ENCODE measurements at places on chromosomes 12 and 14. TPM values are rescaled to one million over a fixed set of nuclear protein-coding genes. Genes with fewer than 3 reads are reported as not detected.

GRCh38 chr12:42261708-42262107 lies 23.7 kb upstream of the YAF2 start:
- DNase-seq = no peak

GRCh38 chr12:117685110-117685926 lies 283.5 kb downstream of the KSR2 start:
- DNase-seq = peak; percentile 96

- no peak for DNase-seq
These were observed 13.4 kb downstream of the ASB8 start for GRCh38 chr12:48143898-48144297.

GRCh38 chr12:4012977-4013968 lies 140.1 kb upstream of the PARP11 start:
- DNase-seq = no peak

DNA sequence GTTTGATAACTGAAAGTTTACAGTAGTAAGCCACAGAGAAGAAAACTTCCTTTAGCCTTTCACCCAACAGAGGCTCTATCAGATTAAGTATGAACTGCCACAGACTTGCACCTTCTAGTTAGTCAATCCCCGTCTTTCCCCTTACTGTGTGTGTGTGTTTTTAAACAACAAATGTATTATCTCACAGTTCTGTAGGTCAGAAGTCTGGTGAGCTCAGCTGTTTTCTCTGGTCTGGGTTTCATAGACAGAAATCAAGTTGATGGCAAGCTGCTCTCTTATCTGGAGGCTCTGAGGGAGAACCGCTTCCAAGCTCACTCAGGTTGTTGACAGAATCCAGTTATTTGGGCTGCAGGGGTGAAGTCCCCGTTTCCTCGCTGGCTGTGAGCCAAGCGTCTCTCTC lies 320.5 kb downstream of the PRKD1 start:
- DNase-seq = no peak

DNA sequence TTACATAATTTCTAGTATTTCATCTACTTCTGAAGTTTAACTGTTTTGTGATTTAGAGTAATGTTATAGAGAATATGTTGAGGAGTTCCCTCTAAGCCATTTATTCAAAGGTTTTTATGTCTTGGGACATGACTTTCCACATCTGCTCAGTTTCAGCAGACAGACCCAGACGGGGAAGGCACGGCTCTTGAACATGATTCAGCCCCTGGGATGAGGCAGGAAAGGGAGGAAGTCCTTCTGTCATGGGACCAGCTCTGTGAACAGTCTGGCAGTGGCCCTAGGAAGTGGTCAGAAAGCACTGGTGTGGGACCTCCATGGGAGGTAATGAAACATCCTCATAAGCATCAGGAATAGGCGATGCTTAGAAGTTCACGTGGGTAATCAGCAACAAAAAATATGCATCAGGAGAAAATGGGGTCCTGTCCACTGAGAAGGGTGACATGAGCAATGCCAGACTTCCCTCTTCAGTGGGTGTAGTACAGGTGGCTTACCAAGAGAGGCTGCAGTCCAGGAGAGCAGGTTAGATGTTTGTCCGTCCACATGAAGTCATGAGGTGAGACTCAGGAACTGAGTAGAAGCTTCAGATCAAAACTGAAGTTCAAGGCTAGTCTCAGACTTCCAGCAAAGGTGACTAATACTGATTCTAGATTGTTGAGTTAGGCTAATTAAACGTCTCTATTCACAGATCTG lies 248.5 kb downstream of the IPO8 start:
- peak; percentile 6 for DNase-seq

GRCh38 chr14:56138928-56139327 lies 20.7 kb downstream of the PELI2 start:
- DNase-seq = no peak

GRCh38 chr14:103124501-103125001 lies 1.3 kb downstream of the TNFAIP2 start:
- no peak for DNase-seq

Gene EFS
- not detected for polyA plus RNA-seq

Gene CHGA
- polyA plus RNA-seq = 0.70 TPM

Gene NFE2
- 0.21 TPM for polyA plus RNA-seq

Measured in A549 (cell line).